ENCODE measurements at places on chromosomes 2 and 18.

GRCh38 chr2:221851531-221852045, 279.5 kb upstream of the EPHA4 start:
- no peak for DNase-seq

DNA sequence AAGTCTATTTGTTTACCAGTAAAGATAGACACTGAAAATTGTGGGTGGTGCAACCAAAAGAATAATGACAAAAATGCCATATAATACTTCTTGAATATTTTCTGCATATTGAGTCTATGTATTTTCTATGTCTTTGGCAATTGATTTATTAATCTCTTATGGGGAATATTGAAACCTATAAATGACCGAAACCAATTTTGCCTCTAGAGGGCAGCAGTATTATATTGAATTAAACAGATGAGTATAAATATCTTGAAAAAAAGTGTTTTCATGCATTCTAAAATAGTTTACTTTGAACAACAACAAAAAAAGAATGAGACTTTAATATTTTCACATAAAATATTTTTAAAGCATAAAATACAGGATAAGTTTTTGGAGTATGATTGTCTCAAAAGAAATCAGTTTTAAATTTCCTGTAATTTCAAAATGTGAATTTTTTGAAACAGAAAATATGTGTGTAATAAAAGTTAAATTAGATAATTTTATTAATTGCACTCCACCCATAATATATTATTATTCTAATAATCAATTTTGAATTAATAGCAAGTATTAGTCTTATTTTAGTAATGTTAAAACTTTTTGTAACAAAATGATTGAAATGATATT, 49.9 kb upstream of the CALCRL start:
- DNase-seq: no peak

GRCh38 chr2:24418166-24418841, 58.0 kb upstream of the ITSN2 start:
- DNase-seq: no peak

GRCh38 chr2:221422516-221423209, 149.4 kb downstream of the EPHA4 start:
- no peak for DNase-seq

GRCh38 chr2:120465012-120465700, 119.2 kb downstream of the INHBB start:
- DNase-seq: no peak

- DNase-seq: no peak
Measured at GRCh38 chr2:169661265-169661664, 32.9 kb downstream of the CFAP210 start.

GRCh38 chr18:44887227-44887631, 206.5 kb downstream of the SETBP1 start:
- DNase-seq: peak; percentile 19

DNA sequence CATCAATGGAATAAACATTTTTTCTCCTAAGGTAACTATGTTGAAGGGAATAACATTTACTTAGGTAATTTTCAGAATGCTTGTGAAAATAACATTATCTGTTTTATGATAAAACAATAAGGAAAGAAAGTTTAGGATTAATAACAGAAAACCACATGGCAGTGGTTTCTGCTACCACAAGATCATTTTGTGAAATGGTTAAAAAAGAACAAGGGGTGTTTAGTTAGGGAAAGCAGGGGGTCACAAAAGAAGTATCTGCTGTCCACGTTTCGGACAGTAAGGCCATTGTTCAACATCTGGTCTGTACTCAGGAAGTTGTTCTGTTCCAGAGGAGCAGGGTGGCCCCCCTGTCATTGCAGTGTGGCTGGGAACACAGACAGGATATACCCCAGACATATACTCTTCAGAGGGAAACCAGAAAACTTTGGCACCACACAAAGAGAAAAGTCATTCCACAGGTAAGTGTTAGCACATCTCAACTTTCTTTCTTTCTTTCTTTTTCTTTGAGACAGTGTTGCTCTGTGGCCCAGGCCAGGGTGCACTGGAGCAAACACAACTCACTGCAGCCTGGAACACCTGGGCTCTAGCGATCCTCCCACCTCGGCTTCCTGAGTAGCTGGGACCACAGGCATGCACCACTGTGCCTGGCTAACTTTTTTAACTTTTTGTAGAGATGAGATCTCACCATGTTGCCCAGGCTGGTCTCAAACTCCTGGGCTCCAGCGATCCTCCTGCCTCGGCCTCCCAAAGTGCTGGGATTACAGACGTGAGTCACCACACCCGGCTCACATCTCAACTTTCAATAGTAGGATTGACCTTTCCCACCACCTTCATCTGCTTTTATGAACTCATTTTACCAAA, 14.8 kb upstream of the ARL5A start:
- no peak for DNase-seq

All from T-helper 2 cell (primary cell).